ENCODE measurements at places on chromosomes 12 and 14. TPM values are rescaled to one million over a fixed set of nuclear protein-coding genes. Genes with fewer than 3 reads are reported as not detected.

DNA sequence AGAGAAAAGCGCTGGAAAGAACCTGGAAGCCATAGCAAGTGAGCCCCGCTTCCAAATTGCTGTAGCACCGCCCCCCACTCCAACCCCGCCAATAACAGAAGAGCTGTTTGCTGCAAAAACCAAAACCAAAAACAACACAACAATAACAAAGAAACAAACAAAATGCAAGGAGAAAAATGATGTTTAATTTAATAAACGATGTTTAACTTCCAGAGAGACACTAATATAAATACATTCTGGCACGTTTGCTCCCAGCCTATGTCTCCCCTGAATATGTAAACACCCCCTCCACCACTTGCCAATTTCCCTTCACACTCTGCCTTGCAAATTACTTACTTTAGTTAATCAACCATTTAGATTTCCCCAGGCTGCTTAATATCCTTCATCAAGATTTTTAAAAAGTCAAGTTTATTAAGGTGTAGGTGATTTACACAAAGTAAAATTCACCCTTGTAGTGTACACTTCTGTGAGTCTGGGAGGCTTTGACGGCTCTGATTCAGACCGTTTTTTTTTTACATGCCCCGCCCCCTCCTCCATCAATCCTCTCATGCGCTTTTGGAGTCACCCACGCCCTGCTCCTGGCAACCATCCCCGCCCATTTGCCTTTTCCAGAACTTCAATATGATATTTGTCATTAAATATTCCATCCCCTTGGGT lies 482 bp upstream of the IFI27L2 start:
- DNase-seq, result peak; percentile 27

The COX14 gene
- total RNA-seq, result 53.3 TPM

GRCh38 chr12:121968876-121969275 lies 50.5 kb downstream of the CFAP251 start:
- DNase-seq, result no peak

- no peak for DNase-seq
Observed at GRCh38 chr12:76117067-76117691, 32.7 kb upstream of the NAP1L1 start.

DNA sequence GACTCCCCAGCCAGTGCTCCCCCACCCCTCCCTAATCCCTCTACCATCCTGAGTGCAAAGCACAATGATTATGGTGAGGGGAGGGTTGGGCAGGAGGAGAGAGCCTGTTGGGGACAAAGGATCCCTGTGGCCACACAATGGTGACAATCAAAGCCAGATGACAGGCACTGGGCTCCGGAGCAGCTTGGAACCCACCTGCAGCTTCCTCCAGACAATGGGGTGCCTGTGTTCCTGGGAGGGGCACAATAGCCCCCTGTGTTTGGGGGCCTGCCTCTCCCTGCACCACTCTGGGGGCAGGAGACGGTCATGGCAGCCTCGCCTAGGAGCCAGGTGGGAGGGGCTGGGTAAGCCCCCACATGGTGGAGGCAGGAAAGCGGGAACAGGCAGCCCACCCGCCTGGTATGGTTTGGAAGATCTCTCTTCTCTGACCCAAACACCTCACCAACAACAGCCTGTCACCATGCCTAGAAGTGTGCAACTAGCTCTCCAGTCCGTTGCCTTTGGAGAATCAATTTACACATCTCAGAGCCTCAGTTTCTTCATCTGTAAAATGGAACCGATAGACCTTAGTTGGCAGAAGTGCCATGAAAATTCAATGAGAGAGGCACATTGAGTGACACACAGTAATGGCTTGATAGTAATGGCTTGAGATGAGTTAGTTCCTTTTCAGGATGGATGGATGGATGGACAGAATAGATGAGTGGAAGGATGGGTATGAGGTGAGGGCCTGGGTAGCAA lies 53.0 kb downstream of the MVK start:
- DNase-seq, result no peak

DNA sequence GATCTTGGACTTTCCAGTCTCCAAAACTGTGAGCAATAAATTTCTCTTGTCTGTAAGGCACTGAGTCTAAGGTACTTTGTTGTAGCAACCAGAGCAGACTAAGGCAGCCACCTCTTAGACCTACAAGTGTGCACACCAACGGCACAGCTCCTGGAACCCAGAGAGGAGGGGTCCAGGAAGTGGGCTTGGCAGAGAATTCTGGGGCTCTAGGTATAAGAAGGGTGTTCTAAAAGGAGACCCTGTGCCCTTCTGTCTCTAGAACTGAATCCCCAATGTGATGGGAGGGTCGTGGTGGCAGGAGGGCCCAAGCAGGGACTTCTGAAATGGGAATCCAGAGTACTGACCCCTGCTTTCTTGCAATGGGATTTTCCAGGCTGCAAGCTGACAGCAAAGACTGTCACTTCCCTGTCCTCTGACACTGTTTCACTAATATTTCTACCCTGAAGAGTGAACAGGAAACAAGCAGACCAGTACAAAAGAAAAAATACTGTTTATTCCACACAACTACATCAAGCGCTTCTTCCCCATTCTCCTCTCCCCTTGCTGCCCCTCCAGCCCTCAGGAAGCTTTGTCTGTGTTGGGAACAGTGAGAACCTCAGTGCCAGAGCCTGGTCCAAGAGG lies 13.6 kb upstream of the TFCP2 start:
- no peak for DNase-seq

- DNase-seq, result no peak
Observed at GRCh38 chr12:105523164-105524057, 192.9 kb downstream of the C12orf75 start.

- no peak for DNase-seq
Observed at GRCh38 chr12:68028647-68029046, 39.4 kb downstream of the IFNG-AS1 start.

GRCh38 chr14:53955671-53956426 lies 776 bp downstream of the BMP4 start:
- no peak for DNase-seq

The C14orf39 gene
- total RNA-seq, result not detected

The SOCS4 gene
- total RNA-seq, result 24.5 TPM

The IL26 gene
- total RNA-seq, result not detected

The TEX52 gene
- total RNA-seq, result not detected

DNA sequence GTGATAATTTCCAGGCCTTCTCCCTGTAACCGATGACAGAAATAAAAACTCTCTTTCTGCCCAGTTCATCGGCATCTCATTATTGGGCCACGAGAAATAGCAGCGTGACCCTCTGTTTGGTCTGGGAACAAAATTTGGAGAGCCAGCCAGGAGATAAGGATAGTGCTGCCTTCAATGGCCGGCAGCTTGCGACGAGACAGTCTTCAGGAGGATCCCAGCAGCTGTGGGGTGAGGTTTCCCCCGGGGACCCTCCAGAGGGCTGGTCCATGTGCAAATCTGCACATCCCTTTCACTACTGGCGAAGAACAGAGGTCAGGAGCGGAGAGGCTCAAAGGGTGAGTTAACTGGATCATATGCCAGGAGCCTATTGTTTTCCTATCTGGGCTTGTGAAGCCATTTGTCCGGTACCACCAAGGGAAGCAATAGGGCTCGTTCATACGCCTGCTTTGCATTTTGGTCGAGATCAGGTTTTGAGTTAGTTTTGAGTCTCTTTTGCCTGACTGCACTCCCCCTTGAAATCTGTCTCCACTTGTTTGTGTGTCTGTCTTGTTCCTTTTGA lies 4.8 kb downstream of the SLC39A2 start:
- no peak for DNase-seq

GRCh38 chr12:124874988-124875802 lies 11.5 kb upstream of the SCARB1 start:
- no peak for DNase-seq

DNA sequence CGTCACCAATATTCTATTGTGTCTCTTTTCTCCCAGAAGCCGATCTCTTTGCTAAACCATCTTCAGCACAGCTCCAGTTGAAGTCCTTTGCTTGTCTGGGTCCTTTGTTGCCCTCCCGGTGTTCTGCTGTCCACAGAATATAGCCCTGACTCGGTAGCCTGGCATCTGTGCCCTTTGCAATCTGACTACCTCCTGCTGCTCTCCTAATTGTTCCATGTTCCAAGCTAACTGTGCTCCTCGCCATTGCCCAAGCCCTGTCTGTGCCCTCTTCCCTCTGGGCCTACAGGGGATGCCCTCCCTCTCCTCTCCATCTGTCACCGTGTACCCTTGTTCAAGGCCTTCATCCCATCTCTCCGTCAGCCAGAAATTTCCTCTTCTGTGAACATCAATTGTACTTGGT lies 306.3 kb downstream of the APAF1 start:
- DNase-seq, result no peak

DNA sequence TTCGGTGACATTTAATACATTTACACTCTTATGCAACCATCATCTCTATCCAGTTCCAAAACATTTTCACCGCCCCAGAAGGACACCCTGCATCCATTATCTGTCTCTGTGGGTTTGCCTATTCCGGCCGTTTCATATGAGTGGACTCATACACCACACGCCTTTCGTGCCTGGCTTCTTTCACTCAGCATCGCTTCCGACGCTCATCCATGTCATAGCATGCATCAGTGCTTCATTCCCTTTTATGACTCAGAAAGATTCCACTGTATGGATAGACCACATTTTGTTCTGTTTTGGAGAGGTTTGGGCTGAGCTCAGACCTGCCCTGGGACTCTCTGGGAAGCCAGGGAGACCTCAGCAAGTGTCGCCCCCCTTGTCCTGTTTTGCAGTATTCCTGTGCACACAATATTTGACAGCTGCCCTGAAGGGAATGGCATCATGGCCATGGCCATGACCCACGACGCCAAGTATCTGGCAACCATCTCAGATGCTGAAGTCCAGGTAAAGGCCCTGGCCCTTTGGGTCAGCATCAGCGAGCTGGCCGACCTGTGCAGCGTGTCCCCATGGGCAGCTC lies 23.8 kb downstream of the CFAP251 start:
- DNase-seq, result no peak

DNA sequence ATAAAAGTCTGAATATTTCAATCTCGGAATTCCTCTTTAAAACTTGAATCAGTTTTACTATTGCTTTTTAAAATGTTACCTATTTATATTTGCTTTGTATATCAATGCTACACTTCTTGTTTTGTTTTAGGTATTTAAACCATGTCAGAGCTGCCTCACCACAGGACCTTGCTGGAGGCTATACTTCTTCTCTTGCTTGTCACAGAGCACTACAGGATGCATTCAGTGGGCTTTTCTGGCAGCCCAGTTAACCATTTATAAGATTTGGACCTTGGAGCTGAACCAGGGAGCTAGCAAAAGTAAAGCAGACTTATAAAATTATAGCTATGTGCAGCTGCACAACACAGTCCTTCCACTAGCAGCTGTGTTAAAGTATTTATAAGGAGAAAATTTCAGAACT lies 12.8 kb downstream of the TRMT5 start:
- no peak for DNase-seq

DNA sequence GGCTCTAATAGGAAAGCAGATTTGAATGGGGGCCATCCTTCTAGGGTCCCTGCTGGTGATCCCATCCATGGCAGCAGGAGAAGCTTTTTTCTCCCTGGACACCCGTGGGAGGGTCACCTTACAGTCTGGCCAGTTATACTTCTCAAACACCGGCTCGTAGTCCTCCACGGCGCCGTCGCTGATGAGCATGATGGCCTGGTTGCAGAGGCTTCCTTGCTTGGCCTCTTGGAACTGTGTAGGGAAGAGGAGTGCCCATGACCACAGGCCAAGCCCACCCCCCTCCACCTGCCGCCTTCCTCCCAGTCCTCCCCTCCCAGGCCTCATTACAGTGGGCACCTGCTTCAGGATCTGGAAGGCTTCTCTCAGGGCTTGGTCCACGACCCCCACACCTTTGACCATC lies 33.8 kb downstream of the CACNA2D4 start:
- no peak for DNase-seq

The FAM181A gene
- not detected for total RNA-seq

GRCh38 chr14:93086441-93087055 lies 29.2 kb downstream of the ITPK1 start:
- DNase-seq, result no peak

DNA sequence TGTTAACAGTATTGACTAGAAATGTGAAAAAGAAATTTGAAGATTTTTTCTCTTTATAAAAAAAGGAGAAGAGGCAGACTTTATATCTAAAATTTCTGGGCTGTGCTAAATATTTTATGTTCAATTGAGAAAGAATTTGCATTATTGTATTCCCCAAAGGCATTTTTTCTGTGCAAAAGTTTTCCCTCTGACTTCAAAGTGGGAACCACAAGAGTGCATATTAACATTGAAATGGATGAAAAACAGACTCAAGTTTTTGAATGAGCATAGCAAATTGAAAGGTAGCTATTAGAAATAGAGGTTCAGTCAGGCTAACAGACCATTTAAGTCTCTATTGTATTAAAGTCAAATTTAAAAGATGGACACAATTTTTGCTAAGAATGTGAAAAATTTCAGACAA lies 95.2 kb downstream of the RASSF9 start:
- DNase-seq, result no peak

DNA sequence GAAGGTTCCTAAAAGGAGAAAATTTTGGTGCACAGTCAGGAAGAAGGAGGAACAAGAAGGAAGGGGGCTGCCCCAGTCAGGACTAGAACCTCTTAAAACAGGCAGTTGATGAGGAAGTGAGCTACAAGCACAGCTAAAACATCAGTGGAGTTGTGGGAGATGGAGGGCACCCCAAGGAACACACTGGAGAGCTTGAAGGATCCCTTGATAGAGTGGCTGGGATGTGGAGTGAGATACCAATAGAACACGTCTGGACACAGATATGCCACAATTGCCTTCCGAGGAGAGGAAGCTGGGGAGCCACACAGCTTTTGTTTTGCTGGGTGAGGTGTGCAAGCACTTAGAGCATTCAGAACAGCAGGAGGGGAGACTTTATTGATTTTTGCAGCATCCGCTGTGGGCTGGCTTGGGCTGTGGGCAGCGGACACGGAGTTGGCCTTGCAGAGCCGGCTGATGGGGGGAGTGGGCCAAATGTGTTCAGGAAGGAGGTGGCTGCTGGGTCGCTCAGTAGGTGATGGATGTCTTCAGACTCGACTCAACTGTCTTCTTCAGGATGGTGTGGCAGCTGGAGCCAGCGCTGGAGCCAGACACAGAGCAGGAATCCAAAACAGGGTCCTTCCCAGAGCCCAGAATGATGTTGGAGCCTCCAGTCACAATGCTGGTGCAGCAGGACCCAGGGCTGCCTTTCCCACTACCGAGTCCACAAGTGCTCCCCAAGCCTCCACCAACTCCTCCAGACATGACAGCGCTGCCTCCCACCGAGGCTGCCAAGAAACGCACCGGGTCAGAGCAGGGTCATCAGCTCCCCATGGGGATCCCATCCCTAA lies 4.7 kb upstream of the KRT79 start:
- DNase-seq, result no peak

The STXBP6 gene
- not detected for total RNA-seq

GRCh38 chr14:68637106-68638021 lies 155.5 kb downstream of the ZFP36L1 start:
- DNase-seq, result no peak

The GPR135 gene
- total RNA-seq, result 2.1 TPM

The ZNF385A gene
- total RNA-seq, result 1.8 TPM

Measured in CD4-positive, alpha-beta memory T cell (primary cell).